Activated CD8-positive, alpha-beta memory T cell treated with anti-CD3 and anti-CD28 coated beads, Interleukin-2, amount 50 U/mL, for 48 hours (primary cell): ENCODE measurements at places on chromosomes 1 and 21.

GRCh38 chr1:8879922-8880676 lies 1.6 kb upstream of the ENO1 start:
- no peak for DNase-seq

DNA sequence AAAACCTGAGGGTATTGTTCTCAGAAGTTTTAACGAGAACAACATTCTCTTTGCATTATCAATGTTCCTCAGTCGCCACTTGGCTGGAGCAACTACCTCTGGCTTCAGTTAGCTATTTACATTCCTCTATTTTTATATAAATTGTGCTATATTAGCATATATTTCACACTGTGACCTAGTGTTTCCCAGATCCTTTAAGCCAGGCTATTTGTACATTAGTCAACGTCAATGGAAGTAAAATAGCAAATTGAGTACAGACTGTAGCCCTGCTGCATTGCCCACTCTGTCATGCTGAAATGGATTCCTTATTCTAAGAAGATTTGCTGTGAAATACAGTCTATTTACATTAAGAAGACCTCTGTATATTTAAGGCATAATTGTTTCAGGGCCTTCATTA lies 213.8 kb downstream of the ROR1 start:
- DNase-seq: no peak

DNA sequence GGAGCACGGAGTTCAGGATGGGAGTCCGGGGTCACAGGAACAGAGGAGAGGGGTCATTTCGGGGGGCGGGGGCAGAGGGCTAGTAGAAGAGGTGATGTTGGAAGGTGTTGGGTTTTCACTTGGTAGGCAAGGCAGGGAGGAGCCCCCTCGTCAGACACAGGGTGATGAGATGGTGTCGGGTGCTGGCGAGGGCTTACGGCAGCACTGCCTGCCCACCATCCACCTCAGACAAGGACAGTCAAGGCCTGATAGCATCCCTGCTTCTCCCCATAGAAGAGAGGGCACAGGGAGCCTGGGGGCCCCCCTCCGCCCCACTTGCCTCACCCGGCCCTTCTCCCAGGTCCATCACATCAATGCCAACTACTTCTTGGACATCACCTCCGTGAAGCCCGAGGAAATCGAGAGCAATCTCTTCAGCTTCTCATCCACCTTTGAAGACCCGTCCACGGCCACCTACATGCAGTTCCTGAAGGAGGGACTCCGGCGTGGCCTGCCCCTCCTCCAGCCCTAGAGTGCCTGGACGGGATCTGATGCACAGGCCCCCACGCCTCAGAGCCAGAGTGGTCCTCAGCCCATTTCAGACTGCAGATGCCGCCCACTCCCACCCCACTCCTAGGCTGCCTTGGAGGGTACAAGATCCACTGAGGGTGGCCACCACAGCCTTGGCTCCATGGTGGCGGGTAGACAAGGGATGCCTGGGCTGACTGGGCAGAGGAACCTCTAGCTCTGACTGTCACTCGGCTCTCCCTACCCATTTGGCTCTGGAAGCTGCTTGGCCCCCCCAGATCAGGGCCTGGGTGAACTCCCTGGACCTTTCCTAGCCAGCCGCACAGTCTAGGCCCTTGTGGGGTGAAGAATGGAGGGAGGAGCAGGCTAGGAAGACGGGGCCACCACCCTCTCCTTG lies 4.3 kb upstream of the MTFR1L start:
- DNase-seq: peak; percentile 45

DNA sequence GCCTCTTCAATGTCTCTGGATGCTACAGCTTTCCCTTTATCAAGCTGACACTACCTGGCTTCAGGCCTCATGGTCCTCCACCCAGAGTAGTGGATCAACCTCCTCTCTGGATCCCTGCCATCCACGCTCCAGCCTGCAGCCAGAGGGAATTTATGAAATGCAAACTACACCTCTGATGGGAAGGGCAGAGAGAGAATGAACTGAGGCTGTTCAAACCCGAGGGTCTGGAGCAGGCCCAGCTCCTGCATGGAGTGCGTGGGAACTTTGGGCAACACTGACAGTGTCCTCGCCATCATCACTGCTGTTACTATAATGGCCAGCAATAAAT lies 157.8 kb downstream of the TRABD2B start:
- no peak for DNase-seq

- no peak for DNase-seq
Measured at GRCh38 chr1:164843743-164844500, 284.9 kb downstream of the PBX1 start.

GRCh38 chr1:42122408-42122807 lies 30.8 kb upstream of the GUCA2B start:
- DNase-seq: no peak

- DNase-seq: no peak
Measured at GRCh38 chr1:92764116-92764515, 20.8 kb downstream of the EVI5 start.

DNA sequence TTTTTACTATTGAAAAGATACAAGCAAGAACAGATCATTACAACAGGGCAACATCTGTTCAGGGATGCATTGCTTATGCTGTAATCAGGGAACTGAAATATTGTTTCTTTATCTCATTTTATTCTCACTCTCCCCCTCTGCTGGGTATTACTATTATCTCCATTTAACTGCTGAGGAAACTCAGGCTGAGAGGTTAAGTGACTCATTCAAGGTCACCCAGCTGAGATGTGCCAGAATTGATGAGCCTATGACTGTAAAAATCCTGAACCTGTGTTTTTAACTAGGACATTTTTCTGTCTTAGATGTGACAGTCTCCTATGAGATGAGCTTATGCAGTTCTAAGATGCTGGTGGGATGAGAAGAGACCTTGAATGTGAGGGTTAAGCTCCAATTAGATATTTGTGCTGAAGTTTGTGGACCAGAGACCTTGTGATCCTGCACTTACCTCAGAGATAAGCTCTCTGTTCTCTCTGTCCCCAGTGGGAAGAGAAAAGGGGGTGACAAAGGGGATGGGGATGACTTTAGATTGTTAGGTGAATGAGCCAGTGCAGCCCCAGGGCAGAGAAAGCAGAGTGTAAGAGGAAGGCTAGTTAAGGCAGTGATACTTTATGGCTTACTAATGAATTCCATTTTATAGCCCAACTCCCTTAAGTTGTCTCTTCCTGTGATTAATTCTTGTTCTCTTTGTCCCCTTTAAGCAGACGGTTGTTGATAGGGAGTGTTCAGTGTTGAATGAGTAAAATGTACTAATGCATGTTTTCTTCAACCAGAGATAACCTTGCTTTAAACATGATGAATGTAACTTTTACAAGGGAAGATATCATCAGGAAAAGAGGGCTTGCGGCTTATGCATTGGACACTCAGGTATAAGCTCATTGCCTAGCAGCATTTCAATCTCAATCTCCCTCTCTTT lies 111.4 kb downstream of the HLX start:
- no peak for DNase-seq

- DNase-seq: no peak
Measured at GRCh38 chr1:160409486-160409885, 9.1 kb downstream of the VANGL2 start.

DNA sequence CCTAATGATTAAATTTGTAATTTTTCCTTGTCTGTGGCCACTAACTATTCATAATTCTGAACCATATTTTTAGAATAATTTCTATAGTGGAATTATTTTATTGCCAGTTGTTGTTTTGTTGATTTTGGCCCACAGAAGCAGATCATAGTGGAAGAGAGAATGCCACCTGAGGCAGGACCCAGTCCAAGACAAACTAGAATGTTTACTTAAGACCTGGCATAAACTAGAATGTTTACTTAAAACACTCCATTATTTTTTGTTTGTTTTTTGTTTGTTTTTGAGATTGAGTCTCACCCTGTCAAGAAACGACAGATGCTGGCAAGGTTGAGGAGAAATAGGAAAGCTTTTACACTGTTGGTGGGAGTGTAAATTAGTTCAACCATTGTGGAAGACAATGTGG lies 310.2 kb downstream of the MRPL39 start:
- no peak for DNase-seq

- no peak for DNase-seq
Measured at GRCh38 chr21:25385911-25386474, 221.3 kb downstream of the MRPL39 start.

GRCh38 chr1:31564606-31564989 lies 11.7 kb upstream of the TINAGL1 start:
- no peak for DNase-seq

- DNase-seq: no peak
Measured at GRCh38 chr1:201870397-201870796, 18.3 kb upstream of the SHISA4 start.

DNA sequence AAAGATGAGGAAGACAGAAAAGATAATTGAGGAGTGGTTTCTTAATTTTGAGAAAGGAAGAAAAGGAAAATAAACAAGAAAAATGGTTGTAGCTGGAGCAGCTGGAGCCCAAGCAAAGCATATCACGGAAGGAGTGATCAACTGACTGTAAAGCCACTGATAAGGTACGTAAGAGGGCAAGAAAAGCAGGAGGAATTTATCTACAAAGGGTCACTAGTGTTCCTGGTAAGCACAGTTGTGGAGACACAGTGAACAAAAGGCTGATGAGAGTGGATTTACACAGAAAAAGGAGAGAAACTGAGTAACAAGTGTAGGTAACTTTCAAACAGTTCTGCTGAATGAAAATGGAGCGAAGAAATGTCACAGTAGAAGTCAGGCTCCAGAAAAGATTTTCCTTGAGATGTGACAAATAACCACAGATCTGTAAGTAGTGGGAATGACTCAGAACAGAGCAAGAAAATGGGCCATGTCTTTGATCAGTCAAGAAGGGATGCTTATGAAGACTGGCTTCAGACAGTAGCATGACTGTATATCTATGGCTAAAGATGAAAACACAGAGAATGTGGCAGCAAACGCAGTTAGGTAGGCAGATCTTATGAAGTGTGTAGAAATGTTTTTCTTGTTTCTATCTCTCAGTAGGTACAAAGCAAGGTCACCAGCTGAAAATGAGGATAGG lies 45.6 kb upstream of the RBM34 start:
- no peak for DNase-seq

GRCh38 chr1:54643736-54644135 lies 2.1 kb downstream of the MROH7 start:
- DNase-seq: no peak

- DNase-seq: no peak
Measured at GRCh38 chr21:36722370-36723368, 23.8 kb downstream of the SIM2 start.

DNA sequence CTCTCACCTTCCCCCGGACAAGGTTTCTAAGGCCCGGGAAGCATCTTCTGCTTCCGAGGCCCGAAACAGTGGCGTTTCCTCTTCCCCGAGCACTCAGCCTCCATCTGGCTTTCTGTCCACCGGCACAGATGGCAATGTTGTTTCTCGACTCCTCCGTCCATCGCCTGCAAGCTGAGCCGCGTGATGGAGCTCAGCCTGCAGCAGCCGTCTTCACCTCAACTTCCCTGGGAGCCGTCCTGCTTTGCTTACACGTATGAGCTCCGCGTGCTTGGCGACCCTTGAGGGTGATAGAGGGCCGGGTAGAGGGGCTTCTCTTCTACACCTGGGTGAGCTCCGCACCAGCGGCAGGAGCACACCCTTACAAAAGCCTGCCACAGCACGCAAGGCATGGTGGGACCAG lies 80.4 kb downstream of the AJAP1 start:
- no peak for DNase-seq
